Stimulated activated CD8-positive, alpha-beta memory T cell treated with anti-CD3 and anti-CD28 coated beads, Interleukin-15, amount 100 ng/mL, for 4 hours (primary cell): ENCODE measurements at places on chromosomes 12 and 14.

DNA sequence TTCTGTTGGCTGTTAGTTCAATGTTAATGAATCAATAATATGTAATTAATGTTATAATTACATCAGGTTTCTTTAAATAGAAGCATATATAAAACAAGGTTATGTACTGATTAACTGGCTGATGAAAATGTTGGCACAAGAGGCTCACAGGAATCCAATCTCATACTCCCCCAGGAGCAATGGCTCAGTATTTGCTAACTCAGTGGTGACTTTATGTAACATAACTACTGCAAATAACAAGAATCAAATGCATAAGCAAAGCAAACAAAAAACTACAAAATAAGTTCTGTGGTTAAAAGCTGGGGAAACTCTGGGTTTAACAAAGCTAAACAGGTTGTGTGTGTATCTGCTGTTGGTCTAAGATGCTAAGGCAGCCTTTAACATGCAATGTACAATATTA lies 27.7 kb upstream of the BBS10 start:
- DNase-seq, result no peak

DNA sequence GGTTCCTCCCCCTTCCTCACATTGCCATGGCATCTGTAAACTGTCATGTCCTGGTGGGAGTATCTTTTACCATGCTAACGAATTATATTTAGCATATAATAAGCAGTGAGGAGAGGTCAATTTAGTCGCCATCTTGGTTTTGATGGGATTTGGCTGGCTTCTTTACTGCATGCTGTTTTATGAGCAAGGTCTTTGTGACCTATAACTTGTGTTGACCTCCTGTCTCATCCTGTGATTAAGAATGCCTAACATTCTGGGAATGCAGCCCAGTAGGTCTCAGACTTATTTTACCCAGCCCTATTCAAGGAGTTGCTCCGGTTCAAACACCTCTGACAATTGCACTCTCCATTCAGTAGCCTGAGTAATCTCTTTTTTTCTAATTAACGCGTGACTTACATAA lies 2.1 kb upstream of the EIF4B start:
- DNase-seq, result no peak

DNA sequence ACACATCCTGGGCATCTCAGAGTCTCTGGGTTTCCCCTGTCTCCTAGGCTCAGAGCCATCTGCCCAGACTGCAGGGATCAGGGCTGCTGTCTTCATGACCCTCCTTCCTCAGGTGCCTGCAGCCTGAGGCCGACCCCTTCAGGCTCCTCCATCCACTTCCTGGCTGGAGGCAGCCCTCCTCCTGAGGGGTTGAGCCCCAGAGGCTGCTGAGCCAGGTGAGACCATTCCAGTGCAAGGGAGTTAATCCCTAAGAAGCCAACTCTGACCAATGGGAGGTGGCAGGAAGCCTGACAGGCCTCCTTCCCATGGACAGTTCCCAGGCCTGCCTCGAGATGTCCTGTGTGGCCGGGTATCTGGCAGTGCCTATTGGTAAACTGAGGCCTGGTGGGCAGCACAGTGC lies 8.4 kb upstream of the PPP4R4 start:
- no peak for DNase-seq

DNA sequence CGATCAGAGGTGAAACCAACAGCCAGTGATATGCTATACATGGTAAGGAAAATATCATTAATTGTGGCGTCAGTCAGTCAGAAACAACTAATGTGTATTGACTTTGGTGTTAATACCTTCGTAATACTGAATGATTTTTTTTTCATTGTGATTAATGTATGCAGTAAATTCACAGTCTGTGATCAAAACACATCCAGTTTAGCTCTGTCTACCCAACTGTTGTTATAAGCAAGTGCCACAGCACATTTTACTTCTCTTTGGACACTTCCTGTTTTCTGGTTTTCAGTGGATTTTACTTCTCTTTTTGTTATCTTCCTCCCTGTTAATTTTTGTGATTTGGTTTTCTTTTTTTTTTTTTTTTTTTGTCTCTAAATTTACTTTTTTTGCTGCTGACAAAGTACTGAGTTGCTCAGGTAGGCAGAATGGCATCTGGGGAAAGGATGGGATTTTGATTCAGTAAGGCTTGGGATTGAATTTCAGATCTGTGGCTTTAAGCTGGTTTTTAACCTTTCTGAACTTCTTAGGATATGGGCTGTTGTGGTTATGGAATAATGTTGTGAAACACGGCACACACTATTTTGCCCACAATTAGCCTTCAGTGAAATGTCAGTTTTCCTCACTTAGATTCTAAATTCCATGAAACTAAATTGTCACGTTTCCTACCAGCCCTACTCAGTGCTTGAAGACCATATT lies 604 bp downstream of the GLIPR1 start:
- DNase-seq, result no peak

- DNase-seq, result no peak
Observed at GRCh38 chr14:22485649-22486048, 103.4 kb downstream of the DAD1 start.

GRCh38 chr12:58247633-58248032 lies 306.3 kb downstream of the ATP23 start:
- DNase-seq, result no peak

- no peak for DNase-seq
Observed at GRCh38 chr14:72196237-72197015, 264.2 kb downstream of the RGS6 start.

GRCh38 chr12:16685107-16685506 lies 79.1 kb upstream of the LMO3 start:
- DNase-seq, result no peak

- no peak for DNase-seq
Observed at GRCh38 chr12:91441993-91442952, 259.7 kb upstream of the DCN start.

- DNase-seq, result no peak
Observed at GRCh38 chr14:71308671-71309070, 401.4 kb downstream of the PCNX1 start.

- no peak for DNase-seq
Observed at GRCh38 chr12:18595412-18595811, 142.4 kb downstream of the PLCZ1 start.

- DNase-seq, result no peak
Observed at GRCh38 chr14:91282954-91283645, 38.6 kb upstream of the GPR68 start.

GRCh38 chr14:94180655-94181271 lies 6.6 kb downstream of the PPP4R4 start:
- DNase-seq, result no peak

GRCh38 chr14:76088326-76088725 lies 63.4 kb upstream of the GPATCH2L start:
- DNase-seq, result no peak

DNA sequence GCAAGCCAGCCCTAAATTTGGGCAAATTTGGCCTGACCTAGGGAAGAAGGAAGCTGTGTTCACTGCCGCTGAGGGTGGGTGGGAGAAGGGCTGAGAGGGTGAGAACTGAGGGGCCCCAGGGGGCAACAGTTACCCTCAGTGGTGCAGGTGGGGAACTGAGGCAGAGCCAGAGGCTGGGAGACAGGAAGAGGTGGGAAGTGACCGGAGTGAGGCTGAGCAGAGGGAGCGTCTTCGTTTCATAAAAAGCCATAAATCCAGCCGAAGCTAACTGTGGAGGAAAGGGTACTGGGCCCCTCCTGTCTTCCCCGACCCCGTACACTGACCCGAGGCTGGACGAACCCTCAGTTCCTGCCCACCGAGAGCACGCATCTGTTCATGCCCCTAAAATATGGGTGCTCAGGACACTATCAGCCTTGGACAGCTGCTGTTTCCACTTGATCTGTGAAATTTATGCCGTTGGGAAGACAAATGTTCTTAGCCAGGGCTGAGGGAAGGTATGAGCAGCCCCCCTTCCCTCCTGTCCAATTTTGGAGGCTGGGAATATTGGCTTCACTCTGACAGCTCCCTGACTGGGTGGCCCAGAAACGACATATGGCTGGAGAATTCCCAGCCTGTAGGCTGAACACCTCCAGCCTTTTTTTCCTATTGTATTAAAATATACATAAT lies 116.5 kb downstream of the KIF26A start:
- no peak for DNase-seq

DNA sequence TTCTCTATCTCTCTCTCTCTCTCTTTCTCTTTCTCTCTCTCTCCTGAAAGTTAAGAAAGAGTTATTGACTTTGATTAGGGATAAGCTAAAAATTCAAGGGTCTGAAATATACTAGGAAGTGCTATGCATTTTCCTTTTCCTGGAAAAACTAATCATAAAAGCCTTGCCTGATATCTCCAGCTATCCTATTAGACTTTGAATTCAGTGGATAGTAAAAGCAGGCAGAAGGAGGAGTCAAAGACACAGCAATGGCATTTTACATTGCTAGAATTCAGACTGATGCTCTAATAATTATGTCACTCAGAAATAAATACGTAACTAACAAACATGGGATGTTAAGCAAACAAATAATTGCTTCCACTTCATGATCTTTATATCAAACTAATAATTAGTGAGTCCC lies 272.0 kb downstream of the SSPN start:
- no peak for DNase-seq

DNA sequence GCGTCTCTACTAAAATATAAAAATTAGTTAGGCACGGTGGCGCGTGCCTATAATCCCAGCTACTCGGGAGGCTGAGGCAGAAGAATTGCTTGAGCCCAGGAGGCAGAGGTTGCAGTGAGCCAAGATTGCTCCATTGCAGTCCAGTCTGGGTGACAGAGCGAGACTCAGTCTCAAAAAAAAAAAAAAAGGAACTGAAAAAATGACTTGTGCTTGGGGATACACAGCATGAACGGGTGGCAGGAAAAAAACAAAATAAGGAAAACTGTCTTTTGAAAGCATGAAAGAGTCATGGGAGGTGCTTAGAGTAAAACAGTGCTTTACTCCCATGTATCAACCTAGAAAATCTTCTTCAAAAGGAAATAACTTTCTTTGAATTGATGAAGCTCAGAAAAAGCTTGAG lies 80.8 kb downstream of the TMTC1 start:
- no peak for DNase-seq
